Endodermal cell (in vitro differentiated cells): ENCODE measurements at places on chromosomes 7 and 10. TPM values are rescaled to one million over a fixed set of nuclear protein-coding genes. Genes with fewer than 3 reads are reported as not detected.

DNA sequence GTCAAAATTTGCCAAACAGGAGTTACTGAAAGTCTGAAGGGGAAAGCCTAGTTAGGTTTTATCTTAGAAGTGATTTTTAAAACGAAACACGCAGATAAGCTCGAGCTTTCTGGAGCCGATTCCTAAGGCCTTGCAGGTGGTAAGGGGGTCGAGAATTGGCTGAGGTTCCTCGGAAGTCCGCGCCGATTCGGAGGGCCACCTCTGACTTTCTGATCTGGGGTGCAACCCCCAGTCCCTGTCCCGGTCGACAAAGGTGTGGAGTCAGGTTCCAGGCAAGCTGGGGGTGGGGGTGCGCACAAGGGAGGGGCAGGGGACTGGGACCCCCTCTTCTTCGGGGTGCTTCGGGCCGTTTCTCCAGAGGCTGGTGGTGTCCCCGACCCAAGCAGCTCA, 701 bp upstream of the CUL1 start:
- H3K27me3 ChIP-seq: peaks cover 56% of the 10 kb centered on the region
- DNase-seq: no peak
- peak overlapping the region; percentile 89 for H3K4me3 ChIP-seq
- H3K36me3 ChIP-seq: no peaks in the 10 kb centered on the region
- peaks cover 8% of the 10 kb centered on the region for H3K4me1 ChIP-seq
- peak overlapping the region; percentile 83 for H3K27ac ChIP-seq

DNA sequence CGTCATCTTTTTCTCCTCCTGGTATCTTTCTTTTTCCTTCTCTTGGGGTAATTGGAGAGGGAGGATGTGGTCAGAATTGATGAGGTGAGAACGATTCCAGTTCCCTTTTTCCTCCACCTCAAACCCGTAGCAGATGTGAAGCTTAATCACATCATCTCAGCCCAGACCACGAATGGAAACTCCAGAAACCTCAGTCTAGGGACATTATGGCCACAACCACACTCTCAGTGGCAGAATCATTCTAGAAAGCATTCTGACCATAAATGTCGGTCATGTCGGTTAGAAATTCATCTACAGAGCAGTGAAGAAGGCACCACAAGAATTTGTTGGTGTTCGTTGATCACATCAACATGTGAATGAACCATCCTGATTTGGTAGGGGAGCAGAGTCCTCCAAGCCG, 78.7 kb downstream of the GATA3 start:
- peaks cover 43% of the 10 kb centered on the region for H3K27me3 ChIP-seq
- no peak overlapping the region for H3K27ac ChIP-seq

Gene ASB4
- not detected in 2 replicates for total RNA-seq

DNA sequence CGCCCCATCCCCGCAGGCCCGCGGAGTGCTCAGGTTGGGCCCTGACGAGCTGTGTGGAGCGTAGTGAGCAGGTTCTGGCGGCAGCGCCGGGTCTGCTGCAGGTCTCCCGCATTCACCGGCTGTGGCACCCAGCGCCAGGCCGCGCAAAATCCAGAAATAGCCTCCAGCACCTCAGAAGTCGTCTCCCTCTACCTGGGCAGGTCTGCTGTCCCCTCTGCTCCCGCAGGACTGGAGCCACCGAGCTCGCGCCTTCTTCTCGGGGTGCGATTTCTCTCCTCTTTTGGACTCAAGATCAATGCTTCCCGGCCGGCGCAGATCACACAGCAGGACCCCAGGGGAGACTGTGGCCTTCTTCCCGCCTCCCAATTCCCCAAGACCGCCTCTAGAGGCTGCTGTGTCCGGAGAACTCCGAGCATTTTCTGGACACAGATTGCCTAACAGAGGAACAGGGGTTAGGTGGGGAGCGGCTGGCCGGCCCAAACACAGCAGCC, 8.4 kb downstream of the TLX1 start:
- peak; percentile 88 for DNase-seq
- no peaks in the 10 kb centered on the region for H3K4me1 ChIP-seq
- peaks cover 100% of the 10 kb centered on the region for H3K27me3 ChIP-seq
- no peaks in the 10 kb centered on the region for H3K36me3 ChIP-seq
- no peak overlapping the region for H3K27ac ChIP-seq
- H3K4me3 ChIP-seq: no peak overlapping the region

DNA sequence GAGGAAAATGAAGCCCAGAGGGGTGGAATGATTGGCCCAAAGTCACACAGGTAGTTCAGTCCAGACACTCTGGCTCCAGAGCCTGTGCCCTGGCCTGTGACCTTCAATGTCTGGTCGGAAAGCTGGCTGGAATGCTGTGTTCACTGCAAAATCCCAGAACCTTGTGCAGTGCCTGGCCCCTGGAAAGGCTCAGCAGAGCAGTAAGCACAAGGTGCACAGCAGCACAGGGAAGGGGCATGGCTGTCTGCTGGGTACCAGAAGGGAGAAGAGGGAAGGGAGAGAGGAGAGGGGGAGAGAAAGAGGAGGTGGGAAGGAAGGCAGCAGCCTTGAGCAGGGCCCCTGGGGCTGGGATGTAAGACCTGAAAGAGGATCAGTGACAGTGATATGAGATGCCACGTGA, 28.4 kb upstream of the C10orf71 start:
- no peaks in the 10 kb centered on the region for H3K27me3 ChIP-seq
- no peaks in the 10 kb centered on the region for H3K36me3 ChIP-seq
- H3K27ac ChIP-seq: no peak overlapping the region
- no peaks in the 10 kb centered on the region for H3K4me1 ChIP-seq
- no peak overlapping the region for H3K4me3 ChIP-seq

GRCh38 chr10:15540727-15541126, 169.6 kb upstream of the FAM171A1 start:
- no peak overlapping the region for H3K4me3 ChIP-seq
- DNase-seq: peak; percentile 70

Gene IRF5
- 0.31 and 0.52 TPM in 2 replicates for total RNA-seq

GRCh38 chr7:158431055-158431940, 156.3 kb downstream of the PTPRN2 start:
- no peak overlapping the region for H3K27ac ChIP-seq
- peak; percentile 44 for DNase-seq
- H3K27me3 ChIP-seq: no peaks in the 10 kb centered on the region
- no peaks in the 10 kb centered on the region for H3K4me1 ChIP-seq

GRCh38 chr7:131111081-131111576, 216.5 kb upstream of the MKLN1 start:
- H3K4me1 ChIP-seq: peaks cover 4% of the 10 kb centered on the region
- peaks cover 21% of the 10 kb centered on the region for H3K27me3 ChIP-seq
- peak overlapping the region; percentile 77 for H3K4me3 ChIP-seq
- no peak for DNase-seq
- H3K36me3 ChIP-seq: no peaks in the 10 kb centered on the region
- H3K27ac ChIP-seq: no peak overlapping the region
